ENCODE measurements at places on chromosomes 12 and 14. TPM values are rescaled to one million over a fixed set of nuclear protein-coding genes. Genes with fewer than 3 reads are reported as not detected.

Gene ANKLE2
- 90.0 TPM for total RNA-seq

- DNase-seq, result no peak
These were observed 101.4 kb downstream of the GPR65 start for GRCh38 chr14:88106377-88106776.

- H3K27me3 ChIP-seq, result no peaks in the 10 kb centered on the region
- no peaks in the 10 kb centered on the region for H3K36me3 ChIP-seq
- no peak for DNase-seq
- no peaks in the 10 kb centered on the region for H3K4me1 ChIP-seq
- H3K27ac ChIP-seq, result no peak overlapping the region
- no peak overlapping the region for H3K4me3 ChIP-seq
These were observed 12.5 kb downstream of the GALNT6 start for GRCh38 chr12:51378749-51379148.

Gene LRRK2
- total RNA-seq, result 34.5 TPM

Gene NTF3
- total RNA-seq, result 5.3 TPM
